Stromal cell of bone marrow (primary cell): ENCODE measurements at places on chromosomes 5 and 9.

GRCh38 chr5:153318556-153318955, 171.9 kb upstream of the GRIA1 start:
- DNase-seq, result no peak

GRCh38 chr5:34564710-34565235, 91.4 kb upstream of the RAI14 start:
- peak; percentile 45 for DNase-seq

DNA sequence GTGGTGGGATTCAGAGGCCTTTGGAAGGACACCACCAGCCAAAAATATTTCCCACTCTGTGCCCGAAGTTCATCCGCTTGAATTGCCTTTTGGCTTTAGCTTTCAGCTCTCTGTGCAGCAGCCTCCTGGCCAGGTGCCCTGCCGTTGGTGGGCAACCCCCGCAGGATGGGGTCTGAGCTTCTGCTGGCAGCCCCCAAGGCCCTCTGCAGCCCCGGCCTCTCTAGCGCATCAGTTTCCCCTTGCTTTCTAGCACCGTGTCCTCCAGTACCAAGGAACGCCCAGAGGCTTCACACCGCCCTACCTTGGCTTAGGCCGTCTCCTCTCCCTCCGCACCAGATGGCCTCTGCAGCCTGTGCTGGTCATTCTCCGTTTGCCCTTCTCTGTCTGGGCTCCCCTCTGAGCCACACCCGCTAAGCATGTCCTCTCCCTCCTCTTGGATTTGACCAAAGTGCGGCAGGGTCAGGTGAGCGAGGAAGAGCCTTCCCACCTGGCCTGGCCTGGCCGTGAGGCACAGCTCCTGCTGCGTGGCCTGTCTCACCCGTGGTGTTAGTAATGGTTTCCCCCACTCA, 4.2 kb upstream of the TSC1 start:
- DNase-seq, result no peak

- no peak for DNase-seq
Observed at GRCh38 chr5:84816160-84816559, 431.5 kb upstream of the EDIL3 start.

- DNase-seq, result no peak
Observed at GRCh38 chr5:38447786-38448185, 108.7 kb downstream of the LIFR start.

DNA sequence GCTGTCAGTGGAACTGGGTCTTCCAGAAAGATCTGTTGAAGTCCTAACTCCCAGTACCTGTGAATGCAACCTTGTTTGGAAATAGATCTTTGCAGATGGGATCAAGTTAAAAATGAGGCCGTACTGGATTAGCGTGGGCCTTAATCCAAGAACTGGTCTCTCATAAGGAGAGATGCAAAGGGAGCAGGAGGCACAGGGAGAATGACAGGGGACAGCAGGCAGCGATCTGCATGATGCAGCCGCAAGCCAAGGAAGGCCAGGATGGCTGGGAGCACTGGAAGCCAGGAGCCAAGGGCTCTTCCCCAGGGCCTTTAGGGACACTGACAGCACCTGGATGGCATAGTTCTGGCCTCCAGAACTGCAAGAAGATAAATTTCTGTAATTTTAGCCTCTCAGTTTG, 114.4 kb downstream of the ICE1 start:
- DNase-seq, result no peak

DNA sequence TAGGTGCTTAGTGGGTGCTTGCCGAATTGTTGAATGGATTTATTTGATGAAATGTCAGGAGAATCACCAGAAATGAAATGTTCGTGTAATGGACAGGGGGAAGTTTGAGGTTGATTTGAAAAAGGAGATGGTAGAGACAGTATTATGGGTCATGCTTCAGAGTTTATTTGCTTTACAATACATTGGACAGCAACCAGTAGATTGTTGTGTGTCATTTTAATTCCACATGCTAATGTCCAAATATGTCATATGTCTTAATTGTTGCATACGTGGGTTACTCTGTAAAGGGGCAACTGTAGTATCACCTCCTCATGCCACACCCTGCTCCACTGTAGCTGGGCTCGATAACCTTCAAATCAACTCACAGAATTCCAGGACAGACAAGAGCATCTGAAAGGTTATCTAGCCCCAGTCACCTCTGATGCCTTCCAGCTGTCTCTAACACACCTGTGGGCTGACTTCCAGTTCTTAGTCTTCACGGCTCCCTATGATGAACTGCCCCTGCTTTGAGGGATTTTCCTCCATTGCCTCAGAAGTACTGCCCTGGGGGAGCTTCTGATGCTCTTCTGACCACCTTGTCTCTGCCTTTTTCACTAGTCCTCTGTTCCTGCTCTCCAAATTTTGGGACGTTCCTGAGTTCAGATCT, 1.7 kb downstream of the PDCD1LG2 start:
- no peak for DNase-seq

GRCh38 chr5:33582417-33582816, 141.7 kb downstream of the TARS1 start:
- DNase-seq, result no peak

- no peak for DNase-seq
Observed at GRCh38 chr9:126916909-126917308, 2.3 kb downstream of the RALGPS1 start.

DNA sequence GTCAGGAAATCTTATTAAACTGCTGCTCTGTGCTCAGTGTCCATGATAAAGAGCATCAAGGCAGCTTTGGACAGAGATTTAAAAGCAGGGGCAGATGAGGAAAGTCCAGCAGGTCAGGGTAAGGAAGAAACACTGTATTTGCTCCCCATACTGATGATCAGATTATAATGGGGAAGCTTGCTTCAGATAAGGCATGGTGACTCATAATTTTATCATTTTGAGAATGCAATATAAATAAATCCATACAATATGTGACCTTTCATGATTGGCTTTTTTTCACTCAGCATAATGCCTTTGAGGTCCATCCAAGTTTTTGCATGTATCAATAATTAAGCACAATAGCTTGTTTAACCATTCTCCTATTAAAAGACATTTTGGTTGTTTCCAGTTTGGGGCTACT, 48.1 kb upstream of the LHFPL2 start:
- DNase-seq, result no peak

DNA sequence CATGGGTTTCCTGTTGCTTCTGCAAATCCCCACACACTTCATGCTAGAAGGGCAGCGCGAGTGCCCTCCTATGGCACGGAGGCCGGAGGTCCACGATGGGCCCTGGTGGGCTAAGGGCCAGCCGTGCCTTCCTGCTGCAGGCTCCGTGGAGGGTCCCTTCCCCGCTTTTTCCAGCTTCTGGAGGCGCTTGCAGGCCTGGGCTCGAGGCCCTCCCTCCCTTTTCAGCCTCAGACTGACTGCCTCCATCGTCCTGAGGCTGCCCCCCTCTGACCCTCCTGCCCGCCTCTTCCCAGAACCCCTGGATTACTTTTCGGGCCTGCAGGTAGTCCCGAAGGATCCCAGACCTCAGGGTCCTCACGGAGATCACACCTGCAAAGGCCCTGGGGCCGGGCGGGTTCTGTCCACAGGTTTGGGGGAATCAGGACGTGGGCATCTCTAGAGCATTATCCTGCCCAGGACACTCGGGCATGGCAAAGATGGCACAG, 3.2 kb upstream of the TERT start:
- no peak for DNase-seq

DNA sequence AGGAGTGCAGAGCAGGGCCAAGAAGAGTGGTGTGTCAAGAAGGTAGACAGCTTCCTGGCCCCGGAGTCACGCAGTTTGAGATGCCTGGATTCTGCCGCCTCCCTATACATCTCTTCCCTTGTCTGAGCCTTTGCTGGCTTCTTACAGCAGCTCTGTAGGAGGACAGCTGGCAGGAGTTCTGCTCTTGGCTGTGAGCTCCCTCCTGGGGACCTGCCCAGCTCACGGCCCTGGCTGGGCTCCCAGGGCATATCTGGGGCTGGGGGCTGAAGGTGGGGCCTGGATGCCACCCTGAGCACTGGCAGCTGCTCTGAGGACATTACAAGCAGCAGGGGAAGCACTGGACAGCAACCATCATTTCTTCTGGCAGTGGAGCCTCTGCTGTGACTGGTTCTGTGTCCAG, 786 bp upstream of the TSSK1B start:
- DNase-seq, result no peak

DNA sequence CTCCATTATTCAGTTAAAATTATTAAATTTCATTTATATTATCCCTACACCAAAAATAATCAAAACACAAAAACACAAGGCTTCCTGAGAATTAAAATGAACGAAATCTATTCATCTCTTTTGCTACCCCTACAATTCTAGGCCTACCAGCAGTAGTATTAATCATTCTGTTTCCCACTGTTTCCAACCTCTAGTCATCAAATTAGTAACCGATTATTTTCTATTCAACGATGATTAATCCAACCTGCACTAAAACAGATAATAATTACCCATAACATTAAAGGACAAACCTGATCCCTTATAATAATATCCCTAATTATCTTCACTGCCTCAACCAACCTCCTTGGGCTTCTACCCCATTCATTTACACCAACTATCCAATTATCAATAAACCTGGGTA, 86.0 kb downstream of the INSL6 start:
- no peak for DNase-seq

GRCh38 chr9:130868230-130868629, 28.4 kb downstream of the QRFP start:
- no peak for DNase-seq
